ENCODE measurements at places on chromosomes 3 and 15.
A peak's percentile ranks its signal among the peaks of the same experiment; 100 is the strongest.

- DNase-seq = no peak
Measured at GRCh38 chr3:172704001-172704400, 6.9 kb downstream of the NCEH1 start.

DNA sequence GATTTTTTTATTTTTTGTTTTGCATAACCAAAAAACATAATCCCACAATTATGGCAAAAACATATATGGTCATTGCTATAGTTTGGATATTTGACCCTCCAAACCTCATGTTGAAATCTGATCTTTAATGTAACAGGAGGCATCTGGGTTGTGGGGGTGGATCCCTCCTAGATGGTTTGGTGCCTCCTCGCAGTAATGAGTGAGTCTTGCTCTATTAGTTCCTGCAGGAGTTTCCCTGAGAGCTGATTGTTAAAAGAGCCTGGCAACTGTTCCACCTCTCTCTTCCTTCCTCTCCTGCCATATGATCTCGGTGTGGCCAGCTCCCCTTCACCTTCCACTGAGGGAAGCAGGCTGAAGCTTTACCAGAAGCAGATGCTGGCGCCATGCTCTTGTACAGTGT lies 33.2 kb upstream of the TRIM59 start:
- DNase-seq = no peak

DNA sequence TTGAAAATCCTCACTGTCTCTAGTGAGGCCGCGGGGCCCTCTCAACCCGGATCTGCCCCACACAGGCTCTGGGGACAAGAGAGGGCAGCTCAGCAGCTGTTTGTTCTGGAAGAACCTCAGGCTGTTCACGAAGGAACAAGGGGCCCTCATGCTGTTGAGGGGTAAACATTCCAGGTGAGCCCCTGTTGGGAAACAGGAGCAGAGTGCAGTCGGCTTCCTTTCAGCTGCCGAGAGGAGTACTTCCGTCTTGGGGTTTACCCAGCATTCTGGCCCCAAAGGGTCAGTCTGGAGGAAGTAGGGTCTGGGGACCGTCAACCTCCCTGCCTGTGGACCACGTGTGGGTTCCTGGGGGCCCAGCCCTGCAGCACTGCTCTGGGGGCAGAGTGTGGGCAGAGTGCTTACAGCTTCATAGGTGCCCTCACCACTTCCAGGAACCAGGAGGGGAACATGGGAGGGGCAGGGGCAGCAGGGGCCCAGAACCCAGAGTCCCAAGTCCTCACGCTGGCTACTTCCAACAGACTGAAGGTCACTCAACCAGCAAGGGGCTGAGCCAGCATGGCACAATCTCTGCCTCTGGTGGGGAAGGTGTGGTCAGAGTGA lies 49.2 kb upstream of the CTSH start:
- peak; percentile 34 for DNase-seq

- no peak for DNase-seq
Measured at GRCh38 chr3:86961297-86961696, 29.7 kb downstream of the VGLL3 start.

DNA sequence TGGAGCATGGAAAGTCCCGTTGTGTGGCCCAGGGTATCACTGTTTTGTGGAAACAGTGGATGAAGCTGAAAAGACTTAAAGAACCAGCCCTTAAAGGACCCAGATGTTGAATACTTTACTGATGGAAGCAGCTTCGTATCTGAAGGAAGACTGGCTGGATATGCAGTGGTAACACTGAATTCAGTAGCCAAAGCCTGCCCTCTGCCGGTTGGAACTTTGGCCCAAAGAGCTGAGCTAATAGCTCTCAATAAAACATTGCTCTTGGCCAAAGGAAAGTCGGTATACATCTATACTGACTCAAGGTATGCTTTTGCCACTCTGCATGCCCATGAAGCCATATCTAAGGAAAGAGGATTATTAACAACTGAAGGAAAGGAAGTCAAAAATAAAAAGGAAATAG lies 885.4 kb downstream of the PDCD6IP start:
- DNase-seq = no peak

GRCh38 chr15:65910341-65910740 lies 41.0 kb downstream of the RAB11A start:
- no peak for DNase-seq

GRCh38 chr15:32766101-32766500 lies 48.3 kb downstream of the GREM1 start:
- no peak for DNase-seq

GRCh38 chr15:95302809-95303208 lies 1027.7 kb upstream of the NR2F2 start:
- DNase-seq = no peak

GRCh38 chr15:45200799-45201556 lies 13.2 kb upstream of the SHF start:
- DNase-seq = peak; percentile 68

- DNase-seq = no peak
Measured at GRCh38 chr15:40045572-40046217, 6.7 kb upstream of the SRP14 start.

GRCh38 chr15:50137330-50137761 lies 18.3 kb upstream of the ATP8B4 start:
- no peak for DNase-seq

GRCh38 chr3:82143661-82144412 lies 382.4 kb upstream of the GBE1 start:
- no peak for DNase-seq

DNA sequence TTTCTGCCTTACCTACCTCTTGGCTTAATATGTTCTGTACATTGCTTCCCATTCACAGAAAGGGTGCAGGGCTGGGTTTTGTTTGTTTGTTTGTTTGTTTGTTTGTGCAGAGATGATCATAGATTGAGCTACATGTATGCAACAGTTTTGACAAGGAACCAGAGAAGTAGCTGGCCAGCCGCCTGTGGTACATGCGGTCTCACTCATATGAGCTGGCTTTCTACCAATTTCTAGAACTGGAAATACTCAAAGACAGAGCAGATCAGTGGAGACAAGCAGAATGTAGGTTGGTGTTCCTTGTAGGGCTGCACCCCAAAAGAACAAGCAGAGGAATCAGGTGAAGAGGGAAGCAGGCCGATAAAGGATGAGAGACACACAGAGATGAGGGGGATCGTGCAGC lies 502.7 kb downstream of the SOX2 start:
- no peak for DNase-seq

DNA sequence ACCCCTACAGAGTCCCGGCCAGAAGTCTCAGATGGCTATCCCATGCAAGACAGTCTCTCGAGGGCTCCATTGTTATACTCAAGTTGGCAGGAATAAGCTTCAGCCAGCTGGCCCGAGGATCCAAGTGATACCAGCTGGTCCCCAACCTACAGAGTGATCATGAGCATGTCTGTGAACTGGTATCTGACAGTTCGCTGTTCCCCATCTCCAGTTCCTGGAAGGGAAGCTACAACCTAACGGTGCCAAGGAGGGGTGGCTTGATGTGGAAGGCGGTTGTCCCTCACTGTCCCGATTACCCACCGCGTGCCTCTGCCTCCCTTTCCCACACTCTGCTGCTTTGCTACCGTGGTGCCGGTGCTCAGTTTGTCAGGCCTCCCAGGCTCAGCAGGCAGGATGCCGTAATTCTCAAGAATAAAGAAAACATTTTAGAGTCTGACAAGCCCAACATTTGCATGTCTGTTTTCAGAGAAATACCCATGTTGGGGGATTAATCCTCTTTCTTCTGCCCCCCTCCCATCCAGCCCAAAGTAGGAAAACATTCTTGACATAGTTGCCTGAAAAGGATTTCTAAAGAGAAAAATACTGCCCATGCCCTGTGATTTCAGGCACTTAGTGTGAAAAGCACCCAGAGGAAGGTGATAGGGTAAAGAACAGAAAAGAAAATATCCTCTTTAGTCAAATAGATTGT lies 49.4 kb upstream of the HES1 start:
- no peak for DNase-seq

DNA sequence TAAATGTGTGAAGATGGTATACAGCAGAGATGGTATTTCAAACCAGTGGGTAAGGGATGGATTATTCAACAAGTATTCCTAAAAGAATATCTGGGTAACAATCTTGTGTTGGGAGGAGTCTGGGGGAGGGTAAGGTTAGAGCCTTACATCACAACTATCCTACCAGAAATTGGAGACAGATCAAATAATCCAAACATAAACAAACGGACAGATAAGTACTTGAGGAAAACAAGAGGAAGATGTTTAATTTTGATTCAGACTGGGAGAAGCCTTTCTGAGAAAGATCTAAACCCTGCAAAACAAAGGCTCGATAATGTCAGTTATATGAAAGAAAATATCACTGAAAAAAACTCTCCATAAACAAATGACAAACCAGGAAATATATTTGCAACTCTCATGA lies 77.9 kb downstream of the SLC9A9 start:
- DNase-seq = no peak

DNA sequence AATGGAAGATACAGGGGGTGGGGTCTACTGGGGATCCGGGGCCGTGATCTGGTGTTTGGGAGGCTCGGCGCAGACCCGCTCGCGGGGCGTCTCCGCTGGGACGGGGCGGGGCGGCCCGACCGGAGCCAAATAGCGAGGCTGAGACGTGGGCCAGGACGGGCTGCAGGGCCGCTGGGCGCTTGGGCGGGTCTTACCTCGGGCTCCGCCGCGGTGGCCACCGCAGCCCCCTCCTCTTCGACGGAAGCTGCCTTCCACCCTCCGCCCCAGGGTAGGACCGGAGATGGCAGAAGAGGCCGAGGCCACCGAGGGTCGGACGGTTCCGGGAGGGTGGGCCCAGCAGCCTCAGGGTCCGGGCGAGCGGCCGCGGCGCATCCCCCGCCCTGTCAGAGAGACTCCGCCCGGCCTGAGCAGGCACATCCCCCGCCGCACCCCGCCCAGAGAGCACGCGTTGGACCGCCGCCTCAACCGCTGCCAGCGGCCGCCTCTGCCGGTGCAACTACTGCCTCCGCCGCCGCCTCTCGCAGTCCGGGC lies 399 bp downstream of the MYO9A start:
- DNase-seq = peak; percentile 33

DNA sequence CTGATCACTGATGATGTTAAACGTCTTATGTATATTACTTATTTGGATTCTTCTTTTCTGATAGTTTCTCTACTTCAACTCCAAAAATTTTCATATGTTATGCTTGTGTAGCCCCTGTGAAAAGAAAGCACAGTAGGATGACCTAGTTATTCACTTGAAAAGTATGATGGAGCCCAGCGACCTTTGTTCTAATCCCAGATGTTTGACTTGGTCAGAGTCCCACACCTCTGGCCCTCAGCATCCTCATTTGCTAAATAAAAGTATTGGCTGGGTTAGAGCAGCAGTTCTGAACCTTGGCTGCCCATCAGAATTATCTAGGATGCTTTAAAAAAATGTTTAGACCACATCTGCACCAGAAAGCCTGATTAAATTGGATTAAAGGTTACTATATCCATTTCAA lies 173.7 kb downstream of the ATG7 start:
- no peak for DNase-seq

DNA sequence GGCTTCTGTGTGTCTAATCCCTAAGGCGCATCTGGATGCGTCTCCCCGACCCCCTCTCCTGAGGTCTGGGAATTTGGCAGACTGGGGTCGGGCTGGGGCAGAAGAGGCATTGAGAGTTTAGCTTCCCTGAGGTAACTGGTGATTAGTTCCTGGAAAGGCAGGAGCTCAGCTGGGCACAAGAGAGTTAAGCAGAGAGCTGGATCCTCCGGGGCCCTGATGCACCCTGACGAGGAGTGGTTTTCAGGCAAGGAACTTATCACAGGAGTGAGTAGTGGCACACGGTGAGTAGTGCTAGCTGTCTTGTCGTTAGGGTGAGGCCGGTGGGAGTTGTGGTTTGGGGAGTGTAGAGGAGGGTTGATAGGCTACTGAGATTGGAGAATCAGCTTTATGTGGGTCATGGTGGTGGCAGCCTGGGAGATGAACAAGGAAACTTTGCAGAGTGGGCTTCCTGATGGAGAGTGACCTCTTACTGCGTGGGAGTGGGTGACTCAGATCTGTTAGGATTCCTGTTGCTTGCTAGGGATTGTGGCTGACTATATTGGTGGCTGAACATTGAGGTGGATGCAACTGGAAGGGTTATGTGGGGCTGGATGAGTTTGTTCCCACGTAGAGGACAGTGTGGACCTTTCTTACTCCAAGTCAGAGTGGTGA lies 897 bp downstream of the RAD54L2 start:
- DNase-seq = no peak

DNA sequence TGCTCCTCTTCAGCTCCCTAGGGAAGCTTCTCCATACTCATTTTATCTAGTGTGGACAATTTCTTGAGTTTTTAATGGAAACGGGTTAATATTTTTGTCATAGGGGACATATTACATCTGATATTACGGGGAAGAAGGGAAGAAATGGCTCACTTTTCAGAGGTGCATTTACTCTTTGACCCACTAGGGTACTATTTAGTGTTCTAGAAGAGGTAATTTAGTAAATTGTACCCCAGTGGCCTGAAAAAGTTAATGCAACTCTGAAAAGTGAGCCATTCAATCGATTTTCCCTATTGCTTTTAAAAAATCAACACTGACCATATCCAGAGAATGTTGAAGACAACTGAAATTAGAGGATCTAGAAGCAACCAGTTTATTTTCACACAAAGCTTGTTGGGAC lies 71.2 kb downstream of the MAP2K5 start:
- no peak for DNase-seq

DNA sequence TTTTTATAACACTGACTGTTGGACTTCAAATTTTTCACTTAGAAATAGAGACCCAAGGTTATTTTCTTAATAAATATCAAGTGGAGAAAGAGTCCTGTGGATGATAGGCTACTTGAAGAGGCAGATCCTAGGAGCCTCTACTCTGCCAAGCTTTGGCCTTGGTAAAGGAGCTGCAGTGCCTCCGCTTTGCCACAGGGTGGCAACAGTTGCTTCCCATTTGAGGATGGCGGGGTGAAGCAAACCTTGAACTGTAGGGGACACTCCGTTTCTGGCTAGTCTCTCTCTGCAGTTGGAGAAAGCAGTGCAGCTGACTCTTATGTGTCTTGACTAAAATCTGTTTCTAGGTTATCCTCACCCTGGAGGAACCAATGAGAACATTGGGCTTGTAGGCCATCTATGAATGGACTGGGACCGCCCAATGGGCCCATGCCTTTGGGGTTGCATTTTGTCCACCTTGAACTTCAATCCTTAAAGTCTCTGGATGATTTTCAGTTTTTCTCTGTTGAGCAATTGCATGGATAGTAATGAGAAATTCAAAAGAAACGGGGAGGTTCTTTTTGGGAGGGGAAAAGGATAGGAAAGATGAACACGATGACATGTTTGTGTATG lies 9.8 kb downstream of the SCG5 start:
- DNase-seq = peak; percentile 22

DNA sequence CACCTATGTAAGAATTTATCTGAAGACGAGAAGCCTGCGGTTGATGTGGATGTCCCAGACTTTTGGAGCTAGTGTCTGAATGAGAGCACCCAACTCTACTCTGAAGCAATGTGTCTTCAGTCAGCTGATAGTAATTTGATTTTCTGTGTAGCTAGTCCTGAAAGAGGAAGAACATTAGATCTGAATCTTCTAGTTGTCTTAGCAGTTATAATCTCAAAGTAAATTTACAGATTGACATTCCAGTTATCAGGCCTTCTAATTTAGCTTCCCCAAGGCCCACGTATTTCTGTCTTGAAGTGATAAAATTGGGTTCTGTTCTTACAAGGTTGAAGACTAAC lies 1.5 kb downstream of the TCAIM start:
- no peak for DNase-seq

GRCh38 chr15:55742927-55743728 lies at the start of gene PRTG:
PRTG (minus strand) TSS chr15:55743152; CDS start chr15:55742931, 221 bp downstream.
- DNase-seq = peak; percentile 32

GRCh38 chr3:100769693-100770092 lies 60.4 kb downstream of the TFG start:
- no peak for DNase-seq

Measured in NCI-H345 (cell line).